ENCODE measurements at places on chromosomes 2 and 18.

DNA sequence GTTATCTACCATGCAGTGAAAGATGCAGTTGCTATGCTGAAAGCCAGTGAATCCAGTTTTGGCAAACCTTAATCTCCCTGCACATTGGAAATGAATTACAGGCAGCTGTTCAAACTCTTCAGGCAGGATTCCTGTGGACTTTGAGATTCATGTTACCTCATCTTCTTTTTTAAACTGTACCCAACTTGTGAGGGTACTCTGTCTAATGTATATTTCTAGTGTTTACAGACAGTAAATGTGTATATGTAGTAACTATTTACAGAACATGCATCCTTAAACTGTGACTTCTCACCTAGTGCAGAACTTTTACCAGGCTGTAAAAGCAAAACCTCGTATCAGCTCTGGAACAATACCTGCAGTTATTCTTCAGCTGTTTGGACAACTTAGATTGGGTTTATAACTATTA is 50.9 kb downstream of the KDM3A start:
- no peak for DNase-seq

- DNase-seq = no peak
Observed at GRCh38 chr2:98854682-98855081, 81.3 kb downstream of the CRACDL start.

GRCh38 chr2:124018890-124019289 is 6.2 kb upstream of the CNTNAP5 start:
- no peak for DNase-seq

DNA sequence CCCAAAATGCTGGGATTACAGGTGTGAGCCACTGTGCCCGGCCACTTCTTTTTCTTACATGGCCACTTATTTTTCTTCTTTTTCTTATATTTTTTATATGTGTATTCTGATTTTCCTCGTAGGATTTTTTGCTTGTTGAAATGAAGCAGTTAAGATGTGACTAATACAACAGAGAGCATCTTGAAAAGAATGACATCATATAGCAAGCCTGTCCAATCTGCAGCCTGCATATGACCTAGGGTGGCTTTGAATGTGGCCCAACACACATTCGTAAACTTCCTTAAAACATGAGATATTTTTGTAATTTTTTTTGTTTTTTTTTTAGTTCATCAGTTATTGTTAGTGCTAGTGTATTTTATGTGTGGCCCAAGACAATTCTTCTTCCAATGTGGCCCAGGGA is 704.0 kb downstream of the NRXN1 start:
- DNase-seq = no peak

- DNase-seq = no peak
Observed at GRCh38 chr2:83665894-83666293, 793.2 kb downstream of the SUCLG1 start.

Measured in T-helper 9 cell (primary cell).